ENCODE measurements at places on chromosomes 1 and 21.

DNA sequence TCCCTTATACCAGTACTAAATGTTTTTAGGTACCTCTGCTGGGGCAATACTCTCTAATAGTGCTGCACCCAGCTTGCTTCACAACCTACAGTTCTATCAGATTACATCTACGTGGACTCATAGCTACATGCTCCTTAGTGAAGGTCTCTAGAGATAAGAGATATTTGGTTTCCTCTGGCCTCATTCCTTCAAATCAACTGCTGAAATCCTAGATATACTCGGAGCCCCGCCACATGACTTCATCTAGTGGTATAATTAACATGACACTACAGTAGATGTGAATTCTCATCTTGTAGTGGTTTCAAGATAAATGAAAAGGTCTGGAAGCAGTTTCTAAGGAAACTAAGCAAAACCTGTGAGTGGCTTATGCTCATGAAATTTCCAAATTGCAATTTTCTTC lies 115.4 kb downstream of the SMYD2 start:
- no peak for DNase-seq

DNA sequence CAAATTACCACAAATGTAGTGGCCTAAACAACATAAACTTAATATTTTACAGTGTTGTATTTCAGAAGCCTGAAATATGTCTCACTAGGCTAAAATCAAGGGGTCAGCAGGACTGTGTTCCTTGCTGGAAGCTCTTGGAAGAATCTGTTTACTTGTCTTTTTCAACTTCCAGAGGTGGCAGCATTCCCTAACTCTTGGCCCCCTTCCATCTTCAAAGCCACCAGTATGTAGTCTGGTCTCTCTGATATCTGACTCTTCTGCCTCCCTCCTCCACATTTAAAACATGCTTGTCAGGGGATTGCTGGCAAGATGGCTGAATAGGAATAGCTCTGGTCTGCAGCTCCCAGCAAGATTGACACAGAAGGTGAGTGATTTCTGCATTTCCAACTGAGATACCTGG lies 567.5 kb downstream of the PLA2G4A start:
- DNase-seq, result no peak

DNA sequence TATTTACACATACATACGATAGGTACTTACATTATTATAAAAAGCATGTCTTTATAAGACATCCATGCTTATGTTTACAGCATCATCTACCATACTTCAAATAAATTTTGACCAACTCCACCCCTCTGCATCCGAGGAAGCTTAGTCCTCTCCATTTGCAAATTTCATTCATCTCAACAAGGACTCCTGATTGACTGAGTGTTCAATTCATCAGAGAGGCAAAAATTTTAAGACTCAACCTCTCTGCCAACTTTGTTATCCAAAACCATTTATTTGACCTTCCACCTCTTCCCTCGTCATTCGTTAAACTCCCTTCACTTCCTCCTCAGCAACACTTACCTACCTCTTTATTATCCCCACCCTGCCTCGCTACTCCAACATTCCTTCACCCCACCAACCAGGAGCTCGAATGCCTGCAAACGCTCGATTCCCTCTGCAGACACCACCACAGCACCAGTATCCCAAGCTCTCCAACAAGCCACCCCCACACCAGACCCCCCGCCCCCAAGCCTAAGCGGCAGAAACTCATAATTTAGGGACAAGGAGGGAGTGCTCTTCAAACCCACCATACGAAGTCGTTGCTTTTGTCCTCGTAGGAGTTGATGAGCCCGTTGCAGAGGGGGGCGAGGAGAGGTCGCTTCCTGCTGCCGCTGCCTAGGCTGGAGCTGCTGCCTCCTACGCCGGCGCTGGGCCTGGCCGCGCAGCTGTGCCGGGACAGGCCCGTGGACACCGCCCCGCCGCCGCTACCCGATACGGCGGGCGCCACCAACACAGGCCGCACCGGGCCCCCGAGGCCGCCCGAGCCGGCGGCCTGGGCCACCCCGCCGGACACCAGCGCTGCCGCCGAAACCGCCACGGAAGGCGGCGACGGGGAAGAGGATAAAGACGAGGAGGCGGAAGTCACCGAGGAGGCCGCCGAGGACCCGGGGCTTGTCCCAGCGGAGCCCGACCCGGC lies 803 bp downstream of the COP1 start:
- peak; percentile 11 for DNase-seq

- DNase-seq, result peak; percentile 73
Measured at GRCh38 chr1:155320661-155321617, at the start of gene RUSC1. Gene RUSC1 (plus strand): TSS chr1:155320894. CDS start chr1:155321774, 880 bp downstream.

DNA sequence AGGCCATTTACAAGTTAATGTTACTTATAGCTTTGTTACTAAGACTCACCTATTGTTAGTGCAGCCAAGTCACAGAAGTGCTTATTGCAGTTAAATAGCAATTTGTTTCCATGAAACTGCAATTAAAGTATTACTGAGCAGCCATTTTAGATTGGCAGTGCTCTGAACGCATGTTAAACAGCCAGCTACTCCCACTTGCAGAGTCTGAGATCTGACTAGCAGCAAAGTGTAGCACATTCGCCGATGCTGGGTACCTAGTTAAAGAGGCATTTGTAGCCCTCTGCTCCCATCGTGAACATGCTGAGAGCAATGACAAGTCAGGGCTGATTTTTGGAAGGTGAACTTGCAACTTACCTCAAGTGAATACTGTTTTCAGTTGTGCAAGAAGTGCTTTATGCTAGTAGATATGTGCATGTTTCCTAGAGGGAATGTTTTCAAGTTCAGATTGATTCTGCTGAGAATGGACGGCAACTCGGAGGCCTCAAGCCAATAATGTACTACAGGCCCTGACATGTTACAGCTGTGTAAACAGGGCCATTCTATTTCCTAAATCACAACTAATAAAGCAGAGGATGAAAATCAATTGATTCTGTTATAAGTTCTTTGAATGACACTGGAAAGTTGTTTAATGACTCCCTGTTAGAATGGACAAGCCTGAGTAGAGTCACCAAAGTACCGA lies 19.8 kb downstream of the LMO4 start:
- DNase-seq, result no peak

GRCh38 chr1:8670371-8670818 lies 147.0 kb downstream of the RERE start:
- no peak for DNase-seq

DNA sequence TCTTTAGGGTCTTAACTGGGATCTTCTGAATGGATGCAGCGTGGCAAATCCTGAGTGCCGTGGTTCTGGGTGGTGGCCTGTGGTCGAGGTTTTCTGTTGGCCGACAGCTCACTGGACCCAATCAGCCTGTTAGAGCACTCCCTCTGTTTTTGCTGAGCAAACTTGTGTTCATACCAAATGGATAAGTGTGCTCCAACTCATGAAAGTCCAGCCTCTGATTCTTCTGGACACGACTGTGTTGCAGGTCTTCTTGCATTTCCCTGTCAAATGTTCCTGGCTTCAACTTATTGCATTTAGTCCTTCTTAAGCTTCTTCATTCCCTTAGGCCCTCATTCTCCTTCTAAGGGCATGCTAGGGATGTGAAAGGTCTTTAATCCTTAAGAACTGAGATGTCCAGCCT lies 63.7 kb downstream of the AJAP1 start:
- DNase-seq, result no peak

DNA sequence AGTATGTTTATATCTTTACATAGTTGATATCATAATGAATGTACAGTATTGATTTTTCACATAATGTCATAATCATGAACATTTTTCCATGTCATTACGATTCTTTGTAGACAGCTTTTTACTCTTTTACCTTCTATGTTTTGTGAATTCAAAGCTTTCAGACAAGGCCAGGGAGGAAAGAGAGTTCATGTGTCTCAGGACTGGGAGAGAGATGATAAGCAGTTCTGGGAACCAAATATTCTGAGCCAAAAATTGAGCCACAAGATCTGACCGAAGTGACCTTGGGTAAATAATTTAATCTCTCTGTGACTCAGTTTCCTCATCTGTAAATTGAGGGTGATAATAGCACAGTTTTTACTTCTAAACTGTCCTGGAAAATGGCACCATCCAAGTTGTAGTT lies 31.8 kb downstream of the CSF1 start:
- DNase-seq, result no peak

DNA sequence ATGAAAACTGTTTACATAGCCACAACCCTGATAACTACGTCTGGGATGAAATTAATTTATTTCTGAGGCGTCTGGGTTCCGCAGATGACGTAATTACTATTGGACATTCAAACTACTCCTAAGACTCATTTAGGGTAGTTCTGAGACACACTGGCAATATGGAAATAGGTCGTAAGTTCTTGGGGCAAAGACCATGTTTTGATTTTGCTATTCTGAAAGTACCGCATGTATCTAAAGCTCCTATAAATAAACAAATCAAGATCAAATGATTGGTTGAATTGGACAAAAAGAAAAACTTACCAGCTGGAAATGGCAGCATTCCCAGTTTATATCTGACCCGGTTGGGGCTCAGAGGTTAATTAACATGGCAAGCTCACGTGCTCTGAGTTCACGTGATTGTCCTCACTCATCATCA lies 74.3 kb downstream of the DHRS3 start:
- DNase-seq, result no peak

- DNase-seq, result no peak
Measured at GRCh38 chr1:77605246-77606026, 77.0 kb downstream of the ZZZ3 start.

- no peak for DNase-seq
Measured at GRCh38 chr1:58041621-58042020, 504.9 kb downstream of the OMA1 start.

GRCh38 chr1:43706598-43707189 lies 642 bp upstream of the ST3GAL3 start:
- no peak for DNase-seq

GRCh38 chr1:236809148-236809547 lies 14.1 kb downstream of the MTR start:
- DNase-seq, result no peak

DNA sequence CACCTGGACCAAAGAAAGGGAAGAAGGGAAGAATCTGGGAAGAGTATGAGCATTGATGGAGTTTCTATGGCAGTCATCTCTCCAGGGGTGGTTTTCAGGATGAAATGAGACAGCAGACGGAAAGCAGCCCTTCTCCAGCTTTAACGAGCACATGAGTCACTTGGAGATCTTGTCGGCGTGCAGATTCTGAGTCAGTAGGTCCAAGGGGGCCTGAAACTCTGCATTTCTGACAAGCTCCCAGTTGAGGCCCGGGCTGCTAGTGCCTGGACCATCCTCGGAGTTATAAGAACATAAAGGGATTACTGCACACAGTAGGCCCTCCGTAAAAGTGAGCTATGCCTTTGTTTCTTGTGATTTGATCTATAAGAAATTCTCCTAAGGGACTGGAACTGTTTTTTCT lies 17.6 kb downstream of the HSPG2 start:
- no peak for DNase-seq

GRCh38 chr1:2003541-2004131 lies at the start of gene CFAP74:
Gene CFAP74 (minus strand): TSS chr1:2003786. CDS start chr1:1990956, 12,830 bp downstream.
- DNase-seq, result no peak

DNA sequence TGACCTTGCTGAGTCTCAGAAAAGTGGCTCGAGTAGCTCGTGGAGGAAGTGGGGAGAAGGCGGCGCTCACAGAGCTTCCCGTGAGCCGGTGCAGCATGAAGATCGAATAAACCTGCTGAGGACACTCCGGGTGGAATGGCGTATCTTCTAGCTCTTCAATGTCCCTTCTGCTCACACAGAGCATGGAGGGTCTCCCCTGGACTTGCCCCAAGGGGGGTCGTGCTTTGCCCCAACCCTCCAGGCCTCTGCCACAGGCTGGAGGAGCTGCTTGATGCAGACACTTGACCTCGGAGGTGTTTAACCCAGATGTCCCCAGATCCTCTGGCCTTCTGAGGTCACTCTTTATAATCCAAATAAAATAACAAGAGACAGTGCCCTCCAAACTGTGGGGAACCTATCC lies 2.2 kb upstream of the KRTAP10-12 start:
- DNase-seq, result no peak

GRCh38 chr1:31380181-31380580 lies 7.3 kb upstream of the FABP3 start:
- DNase-seq, result no peak

GRCh38 chr1:214719207-214719606 lies 116.2 kb downstream of the CENPF start:
- DNase-seq, result no peak

GRCh38 chr1:44539991-44540730 lies 134.1 kb downstream of the TMEM53 start:
- DNase-seq, result no peak

DNA sequence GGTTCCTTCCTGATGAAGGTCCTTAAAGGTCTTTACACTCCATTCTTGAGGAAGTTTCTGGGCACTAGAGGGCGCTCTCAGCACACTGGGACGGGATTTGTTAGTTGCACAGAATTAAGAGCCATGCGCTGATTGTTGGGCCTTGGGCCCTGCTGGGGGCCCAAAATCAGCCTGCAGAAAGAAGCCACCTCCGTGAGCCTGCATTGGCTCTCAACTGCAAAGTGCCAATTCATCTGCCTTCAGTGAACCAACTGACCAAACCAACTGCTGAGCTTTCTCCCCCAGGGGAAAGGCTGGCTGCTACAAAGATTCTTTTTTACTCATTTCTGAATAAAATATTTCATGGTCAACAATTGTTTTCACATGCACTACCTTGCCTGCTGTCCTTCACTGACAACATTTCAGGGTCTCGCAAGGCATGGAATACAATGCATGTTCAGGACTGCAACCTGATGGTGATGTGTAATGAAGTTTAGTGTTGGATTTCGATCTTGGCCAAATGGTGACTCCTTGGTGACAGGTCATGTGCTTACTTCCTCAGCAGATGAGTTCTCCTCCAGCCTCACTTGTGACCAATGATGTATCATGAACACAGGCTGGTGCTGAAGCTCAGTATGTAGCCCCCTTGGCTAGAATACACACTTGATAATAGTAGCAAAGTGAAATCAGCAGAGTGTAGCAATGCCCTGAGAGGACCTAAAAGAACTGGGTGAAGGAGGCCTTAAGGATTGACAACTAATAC lies 45.7 kb upstream of the PRDX6 start:
- DNase-seq, result peak; percentile 77

- no peak for DNase-seq
Measured at GRCh38 chr1:208223136-208223535, 21.0 kb downstream of the PLXNA2 start.

GRCh38 chr1:6348511-6349191 lies 44.9 kb downstream of the ACOT7 start:
- peak; percentile 18 for DNase-seq

GRCh38 chr21:31497914-31498313 lies 153.9 kb upstream of the TIAM1 start:
- no peak for DNase-seq

- no peak for DNase-seq
Measured at GRCh38 chr1:84089867-84090266, 54.2 kb upstream of the PRKACB start.

DNA sequence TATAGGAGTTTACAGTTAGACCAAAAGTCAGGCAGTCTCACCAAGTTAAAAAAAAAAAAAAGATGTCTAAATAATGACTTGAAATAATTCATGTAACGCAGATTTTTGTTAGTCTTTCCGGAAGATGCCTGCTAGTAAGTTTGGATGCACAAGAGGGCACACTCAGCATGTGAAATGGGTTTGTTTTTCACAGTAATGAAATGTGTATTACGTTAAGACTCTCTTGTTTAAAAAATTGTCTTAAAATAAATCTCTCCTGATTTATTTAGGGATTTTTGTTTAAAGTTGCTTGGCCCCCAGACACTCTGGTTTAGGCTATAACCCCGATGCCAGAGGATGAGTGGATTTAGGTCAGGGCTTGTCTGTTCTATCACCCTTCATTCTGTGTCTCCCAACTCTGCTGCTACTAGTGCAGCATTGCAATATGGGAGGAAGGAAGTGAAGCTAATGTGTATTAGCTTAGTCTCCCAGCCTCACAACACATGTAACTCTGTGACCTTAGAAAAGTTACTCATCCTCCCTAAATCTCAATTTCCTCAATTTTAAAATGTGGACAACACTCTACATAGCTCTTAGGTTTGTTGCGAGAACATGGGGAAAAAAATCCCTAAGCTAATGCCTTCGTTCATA lies 25.7 kb downstream of the CTH start:
- DNase-seq, result no peak

- DNase-seq, result peak; percentile 9
Measured at GRCh38 chr1:46613661-46614603, 2.7 kb downstream of the MOB3C start.

Measured in effector CD8-positive, alpha-beta T cell (primary cell).